ENCODE measurements at places on chromosomes 5 and 9.

- no peak for DNase-seq
Observed at GRCh38 chr9:86052556-86053468, 46.5 kb downstream of the GOLM1 start.

GRCh38 chr5:134275822-134276221, 49.9 kb upstream of the PPP2CA start:
- no peak for DNase-seq

DNA sequence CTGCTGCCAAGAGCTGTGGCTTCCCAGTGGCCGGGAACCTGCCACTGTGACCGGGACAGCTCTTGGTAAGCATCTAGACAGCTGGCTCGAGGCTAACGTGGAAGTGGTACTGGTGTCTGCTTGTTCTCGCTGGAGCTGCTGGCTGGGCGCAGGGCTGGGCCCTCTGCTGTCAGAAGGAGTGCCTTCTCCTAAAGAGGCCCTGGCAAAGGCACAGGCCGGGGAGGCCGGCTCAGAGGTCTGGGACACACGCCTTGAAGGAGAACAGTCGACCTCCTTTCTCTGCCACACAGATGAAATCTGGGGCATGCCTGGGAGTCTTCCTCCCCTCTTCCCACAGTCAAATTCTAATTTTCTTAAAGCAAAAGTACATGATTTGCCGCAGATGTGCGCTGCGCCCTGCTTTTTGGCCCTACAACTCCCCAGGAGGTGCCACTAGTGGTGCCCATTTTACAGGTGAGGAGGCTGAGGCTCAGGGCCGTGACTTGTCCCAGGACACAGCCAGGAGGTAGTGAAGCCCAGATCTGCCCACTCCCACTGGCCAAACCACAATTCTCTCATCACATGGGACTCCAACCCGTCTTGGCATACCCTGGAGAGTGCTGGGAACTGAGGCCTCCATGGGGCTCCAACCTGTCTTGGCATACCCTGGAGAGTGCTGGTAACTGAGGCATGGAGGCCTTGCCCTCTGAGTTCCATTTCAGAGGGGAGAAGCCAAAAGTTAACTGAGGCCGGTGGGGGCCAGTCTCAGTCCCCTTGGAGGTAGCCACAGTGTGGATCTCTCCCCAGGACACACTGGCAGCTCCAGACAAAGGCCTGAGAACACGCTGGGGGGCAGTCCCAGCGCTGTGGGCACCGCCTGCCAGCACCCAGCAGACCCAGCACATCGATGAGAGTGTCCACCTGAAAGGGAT, 12.0 kb upstream of the RXRA start:
- DNase-seq, result no peak

GRCh38 chr5:79577693-79578092, 34.5 kb upstream of the TENT2 start:
- DNase-seq, result no peak

- DNase-seq, result no peak
Observed at GRCh38 chr9:135479469-135480052, at the start of gene PPP1R26. Gene PPP1R26, plus strand, starts transcription at chr9:135479782. Its CDS starts 4,729 bp downstream, at chr9:135484511.

DNA sequence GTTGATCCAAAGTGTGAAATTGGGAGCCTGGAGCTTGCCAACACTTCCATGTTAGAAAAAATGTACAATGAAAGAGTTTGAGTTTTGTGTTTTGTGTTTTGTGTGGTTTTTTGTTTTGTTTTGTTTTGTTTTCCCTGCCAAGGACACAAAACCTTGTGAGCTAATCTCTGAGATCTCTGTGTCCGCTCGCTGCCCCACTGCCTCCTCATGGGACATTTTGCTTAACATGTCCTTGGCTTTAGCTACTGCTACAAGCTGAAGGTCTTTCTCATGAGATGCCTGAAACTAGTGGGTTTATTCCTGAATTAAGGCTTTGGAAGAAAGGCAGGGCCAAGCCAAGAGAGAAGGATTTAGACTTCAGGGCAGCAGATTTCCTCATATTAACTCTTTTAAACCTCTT, 7.3 kb upstream of the JAKMIP2 start:
- no peak for DNase-seq

DNA sequence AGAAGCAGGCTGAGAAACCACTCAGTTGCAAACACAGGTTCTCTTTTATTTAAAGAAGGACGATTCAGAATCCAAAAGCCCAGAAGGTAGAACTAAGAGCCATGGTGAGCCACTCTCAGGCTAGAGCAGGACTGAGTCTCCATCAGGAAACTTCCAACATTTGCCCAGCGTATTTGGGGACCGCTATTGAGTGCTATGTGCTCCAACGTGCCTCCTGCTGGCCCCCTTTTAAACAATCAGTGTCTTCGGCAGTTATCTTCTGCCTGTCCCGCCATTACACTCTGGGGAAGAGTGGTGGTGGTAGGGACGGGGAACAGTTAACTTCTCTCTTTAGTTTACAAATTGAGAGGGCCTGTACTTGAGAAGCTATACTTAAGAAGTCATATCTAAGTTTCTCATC, 78.1 kb downstream of the DENND1A start:
- DNase-seq, result no peak

DNA sequence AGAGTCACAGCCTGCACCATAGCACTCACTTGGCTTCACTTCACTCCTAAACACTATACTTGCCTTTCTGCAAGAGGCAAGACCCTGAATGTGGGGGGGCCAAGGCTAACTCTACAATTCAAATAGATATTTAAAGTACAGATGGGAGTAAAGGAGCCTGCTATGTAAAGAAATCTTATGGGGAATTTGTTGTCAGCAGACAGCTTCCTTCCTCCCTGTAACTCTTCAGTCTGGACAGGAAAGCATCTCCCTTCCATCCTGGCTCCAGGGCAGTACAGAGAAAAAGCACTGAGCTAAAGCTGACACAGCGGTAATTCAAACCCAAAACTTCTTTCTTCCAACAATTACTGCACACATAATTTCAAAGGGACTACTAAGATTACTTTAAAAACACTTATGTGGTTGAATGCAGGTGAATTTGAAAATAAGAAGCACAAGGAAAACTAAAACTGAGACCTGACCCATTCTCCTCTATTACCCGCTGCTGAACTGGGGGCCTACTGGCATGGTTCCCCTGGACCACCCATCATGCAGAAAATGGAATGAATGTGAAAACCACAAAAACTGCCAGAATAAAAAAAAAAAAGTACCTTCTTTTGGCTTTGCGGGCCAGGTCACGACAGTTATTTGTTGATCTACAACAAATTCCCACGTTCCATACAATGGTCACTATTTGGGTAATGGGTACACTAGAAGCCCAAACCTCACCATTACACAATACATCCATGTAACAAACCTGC, 13.4 kb downstream of the VDAC1 start:
- DNase-seq, result no peak

DNA sequence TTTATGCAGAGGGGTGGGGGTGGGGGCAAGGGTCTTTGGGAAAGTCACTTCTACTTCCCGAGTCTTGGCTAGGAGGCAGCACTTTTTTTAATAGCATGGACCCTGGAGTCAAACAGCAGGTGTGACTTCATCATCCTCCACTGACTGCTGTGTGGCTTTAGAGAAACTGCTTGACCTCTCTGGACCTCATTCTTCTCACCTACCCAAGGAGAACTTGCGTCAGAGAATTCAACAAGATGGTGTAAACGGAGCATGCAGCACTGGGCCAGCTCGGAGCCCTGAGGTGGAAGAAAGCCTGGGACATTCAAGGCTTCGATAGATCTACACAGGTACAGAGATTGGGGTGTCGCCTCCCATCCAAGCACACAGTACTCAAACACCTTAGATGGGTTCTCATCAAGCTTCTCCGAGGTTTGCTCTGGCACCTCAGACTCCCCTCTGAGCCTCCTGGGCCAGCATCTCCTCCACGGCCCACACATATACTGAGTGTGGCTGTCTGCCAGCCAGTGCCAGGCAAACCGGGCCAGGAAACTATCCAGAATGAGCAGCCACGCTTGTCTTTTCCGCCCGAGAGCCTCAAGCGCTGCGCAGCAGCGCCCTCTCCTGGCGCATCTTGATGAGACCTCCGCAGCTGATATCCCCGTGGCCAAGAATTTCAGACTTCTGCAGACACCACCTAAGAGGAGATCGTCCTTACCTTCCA, 4.6 kb upstream of the SLC25A48 start:
- DNase-seq, result peak; percentile 5

GRCh38 chr5:80181618-80182211, 74.1 kb downstream of the SERINC5 start:
- DNase-seq, result no peak

DNA sequence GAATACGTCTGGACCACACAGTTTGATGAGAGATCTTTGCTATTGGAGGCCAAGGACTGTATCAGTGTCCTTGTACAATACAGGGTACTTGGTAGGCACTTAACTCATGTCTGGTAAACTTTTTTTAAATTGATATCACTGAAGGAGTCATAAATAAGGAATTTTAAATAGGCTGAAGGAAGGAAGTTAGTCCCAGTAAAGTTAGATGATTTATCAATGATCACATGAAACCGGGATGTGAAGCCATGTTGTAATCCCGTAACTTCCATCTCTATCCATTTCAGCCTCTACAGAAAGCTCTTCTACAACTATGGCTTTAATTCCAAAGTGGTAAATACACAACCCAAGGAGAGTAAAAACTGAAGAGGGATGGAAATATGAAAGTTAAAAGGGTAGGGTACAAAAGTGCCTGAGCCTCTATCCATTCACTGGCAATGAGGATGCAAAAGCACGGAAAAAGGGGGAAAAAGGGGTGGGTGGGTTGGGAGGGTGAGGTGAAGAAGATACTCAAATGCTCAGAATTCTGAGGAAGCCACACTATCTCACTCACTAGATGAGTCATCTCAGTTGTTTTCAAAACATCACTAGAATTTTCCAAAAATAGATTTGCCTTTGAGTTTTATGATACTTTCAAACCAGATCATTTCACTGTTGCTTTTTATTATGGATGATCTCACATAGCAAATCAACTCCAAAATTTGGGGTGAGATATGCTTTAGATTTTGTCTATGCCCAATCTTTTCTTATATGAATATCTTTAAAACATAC, 1053.5 kb downstream of the NR2F1-AS1 start:
- peak; percentile 32 for DNase-seq

DNA sequence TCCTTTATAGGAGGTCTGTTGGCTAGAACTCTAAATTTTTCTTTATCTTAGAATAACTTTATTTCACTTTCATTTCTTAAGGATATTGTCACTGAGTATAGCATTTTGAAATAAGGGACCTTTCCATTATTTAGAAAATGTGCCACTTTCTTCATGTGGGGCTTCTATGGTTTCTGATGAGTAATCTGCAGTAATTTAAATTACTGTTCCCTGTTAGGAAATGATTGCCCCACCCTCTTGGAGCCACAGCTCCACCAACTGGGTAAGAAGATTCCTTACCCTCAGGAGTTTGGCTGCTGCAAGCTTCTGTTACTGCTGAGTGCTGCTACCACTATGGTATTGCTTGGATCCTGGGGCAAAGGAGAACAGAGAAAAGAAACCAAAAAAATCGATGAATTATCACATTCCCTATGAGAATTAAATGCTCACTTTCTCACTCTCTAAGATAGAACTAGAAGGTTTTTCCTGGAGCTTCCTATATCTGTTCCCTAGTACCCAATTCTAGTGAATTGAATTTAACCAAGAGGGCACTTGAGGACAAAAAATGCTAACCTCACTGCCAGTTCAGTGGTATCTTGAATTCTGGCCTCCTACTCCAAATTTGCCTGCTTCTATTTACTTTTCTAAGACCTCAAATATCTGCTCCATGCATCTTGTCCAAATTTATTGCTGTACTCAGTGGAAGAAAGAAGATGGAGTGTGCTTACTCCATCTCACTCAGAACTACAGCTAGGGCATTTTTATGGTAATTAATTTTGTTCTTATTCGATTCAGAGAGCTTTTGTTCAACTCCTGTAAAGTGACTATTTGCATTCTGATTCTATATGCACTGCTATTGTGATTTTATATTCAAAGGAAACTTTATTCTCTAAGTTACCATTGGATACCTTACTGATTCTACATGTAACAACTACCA, 2111.3 kb downstream of the MAT2B start:
- DNase-seq, result no peak

DNA sequence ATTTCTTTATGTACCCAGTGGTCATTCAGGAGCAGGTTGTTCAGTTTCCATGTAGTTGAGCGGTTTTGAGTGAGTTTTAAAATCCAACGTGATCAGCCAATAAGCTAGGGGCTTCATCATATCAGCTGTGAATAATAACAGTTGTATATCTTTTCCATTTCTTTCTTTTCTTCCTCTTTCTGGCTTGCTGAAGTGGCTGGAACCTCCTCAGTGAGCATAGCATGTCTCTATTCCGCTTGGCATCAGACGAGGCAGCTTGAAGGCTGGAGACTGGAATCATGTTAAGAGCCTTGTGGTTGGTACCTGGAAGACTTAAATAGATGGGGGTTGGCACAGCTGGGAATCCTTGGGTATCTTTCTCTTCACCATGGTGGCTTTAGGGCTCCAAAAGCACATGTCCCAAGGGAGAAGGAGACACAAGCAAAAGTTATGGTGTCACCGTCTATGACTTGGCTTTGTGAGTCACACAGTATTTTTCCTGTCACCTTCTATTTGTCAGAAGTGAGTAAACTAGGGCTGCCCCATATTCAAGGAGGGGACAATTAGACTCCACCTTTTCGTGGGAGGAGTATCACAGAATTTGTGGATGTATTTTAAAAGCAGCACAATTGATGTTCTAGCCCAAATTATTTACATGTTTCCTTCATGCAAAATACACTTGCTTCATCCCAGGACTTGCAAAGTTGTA, 38.0 kb upstream of the RETREG1 start:
- no peak for DNase-seq

DNA sequence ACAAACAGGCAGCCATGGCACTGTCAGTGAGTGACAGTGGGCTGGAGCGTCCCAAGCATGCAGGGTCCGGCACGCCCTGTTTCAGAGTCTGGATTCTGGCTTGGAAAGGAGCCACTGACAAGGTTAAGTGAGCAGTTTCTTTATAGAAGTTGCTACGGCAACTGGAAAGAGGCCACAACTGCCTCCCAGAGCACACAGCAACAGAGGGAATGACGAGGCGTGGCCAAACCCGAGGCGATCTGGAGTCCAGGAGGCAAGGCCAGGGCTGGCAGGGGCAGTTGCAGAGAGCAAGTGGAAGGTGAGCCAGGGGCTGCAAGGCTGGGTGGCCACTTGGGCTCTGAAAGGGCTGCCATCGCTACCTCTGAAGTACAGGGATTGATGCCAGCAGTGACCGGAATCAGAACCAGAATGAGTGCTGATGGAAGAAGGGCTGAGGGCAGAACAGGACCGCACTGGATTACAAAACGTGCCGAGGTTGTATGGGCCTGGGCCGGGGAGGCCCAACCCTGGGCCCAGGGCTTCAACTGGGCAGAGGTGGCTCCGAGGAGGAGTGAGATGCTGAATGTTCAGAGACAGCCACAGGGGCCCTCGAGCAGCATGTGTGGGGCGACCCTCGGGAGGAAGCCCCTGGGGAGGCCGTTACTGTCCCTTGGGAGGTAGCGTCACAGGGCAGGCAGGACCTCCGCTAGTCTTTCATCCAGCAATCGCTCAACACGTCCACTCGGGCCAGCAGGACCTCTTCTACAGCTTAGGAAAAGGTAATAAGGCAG, 4.6 kb downstream of the MRPL41 start:
- DNase-seq, result no peak

- DNase-seq, result no peak
Observed at GRCh38 chr9:2267181-2267745, 252.1 kb downstream of the SMARCA2 start.

All from AG09309 (cell line).